Spinal cord (tissue), 10 donors: ENCODE measurements at places on chromosomes 3 and 15.

- DNase-seq = no peak
Observed at GRCh38 chr15:74025436-74025835, 30.9 kb downstream of the PML start.

DNA sequence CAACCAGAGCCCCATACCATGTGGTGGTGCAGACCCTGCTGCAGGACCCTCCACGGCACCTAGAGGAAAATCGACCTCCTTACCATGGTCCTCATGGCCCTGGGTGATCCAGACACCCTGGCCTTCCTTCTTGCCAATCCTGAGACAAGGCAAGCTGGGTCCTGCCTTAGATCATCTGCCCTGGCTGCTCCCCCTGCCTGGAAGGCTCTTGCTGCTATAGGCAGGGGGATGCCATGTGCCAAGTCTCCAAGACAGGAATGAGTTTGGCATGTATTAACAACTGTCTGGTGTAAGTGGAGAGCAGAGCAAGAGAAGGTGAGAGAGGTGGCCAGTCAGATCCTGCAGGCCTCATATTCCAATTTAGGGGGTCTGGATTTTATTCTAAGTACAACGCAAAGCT lies 7.5 kb downstream of the HEG1 start:
- DNase-seq = no peak

GRCh38 chr15:51888593-51889195 lies 59.2 kb downstream of the TMOD3 start:
- DNase-seq = no peak

DNA sequence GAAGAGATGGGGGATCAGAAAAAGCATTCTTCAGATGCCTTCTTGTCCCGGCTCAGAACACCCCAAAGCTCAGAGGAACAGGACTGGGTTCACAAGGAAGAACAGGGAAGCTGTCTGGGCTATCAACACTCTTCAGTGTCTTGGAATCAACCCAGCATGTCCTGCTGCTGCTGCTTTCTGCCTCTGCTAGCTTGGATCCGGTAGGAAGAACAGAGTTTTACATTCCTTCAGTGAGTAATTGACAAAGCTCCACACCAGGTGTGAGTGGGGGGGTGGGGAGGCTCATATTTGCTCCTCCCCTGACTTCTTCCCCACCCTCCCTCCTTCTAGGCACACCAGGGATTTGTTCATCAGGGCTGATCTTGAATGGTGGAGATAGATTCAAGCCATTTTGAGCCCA lies 13.1 kb upstream of the ETV5 start:
- DNase-seq = no peak

- DNase-seq = no peak
Observed at GRCh38 chr3:188904670-188905069, 267.1 kb upstream of the TPRG1 start.

GRCh38 chr3:149003653-149004305 lies 12.4 kb downstream of the GYG1 start:
- DNase-seq = no peak

DNA sequence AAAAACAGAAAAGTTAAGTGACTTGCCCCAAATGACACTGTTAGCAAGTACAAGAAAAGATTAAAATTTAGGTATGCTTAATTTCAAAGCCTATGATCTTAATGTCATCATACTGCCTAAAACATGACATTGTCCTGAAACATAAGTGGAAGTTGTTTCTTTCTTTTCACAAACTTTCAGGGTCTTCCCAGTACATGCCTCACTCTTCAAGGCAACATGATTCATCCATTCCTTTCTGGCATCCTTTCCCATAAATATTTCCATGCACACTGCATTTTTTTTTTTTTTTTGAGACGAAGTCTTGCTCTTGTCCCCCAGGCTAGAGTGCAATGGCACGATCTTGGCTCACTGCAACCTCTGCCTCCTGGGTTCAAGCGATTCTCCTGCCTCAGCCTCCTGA lies 42.5 kb upstream of the KPNA4 start:
- no peak for DNase-seq

- DNase-seq = no peak
Observed at GRCh38 chr3:195595785-195596531, 12.2 kb upstream of the APOD start.

DNA sequence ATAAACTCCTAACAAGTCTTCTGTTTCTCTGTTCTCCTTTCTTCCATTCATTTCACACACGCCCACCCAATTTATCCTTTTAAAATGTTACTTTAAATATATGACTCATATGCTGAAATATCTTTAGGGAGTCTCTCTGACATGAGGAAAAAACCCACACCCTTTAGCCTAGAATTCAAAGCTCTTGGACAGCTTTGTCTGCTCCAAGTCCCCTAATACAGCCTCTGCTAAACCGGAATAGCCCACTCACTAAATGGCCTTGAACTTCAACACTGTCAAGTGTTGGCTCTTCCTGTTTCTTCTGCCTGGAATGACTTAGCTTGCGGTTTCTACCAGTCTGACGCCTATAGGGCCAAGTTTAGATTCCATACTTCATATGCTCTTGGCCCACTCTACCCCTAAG lies 3.3 kb upstream of the CD96 start:
- DNase-seq = no peak

- no peak for DNase-seq
Observed at GRCh38 chr3:55858302-55858701, 371.2 kb upstream of the WNT5A start.

- DNase-seq = no peak
Observed at GRCh38 chr3:151015767-151016477, 43.4 kb upstream of the CLRN1 start.

- no peak for DNase-seq
Observed at GRCh38 chr3:126264381-126264780, 84.0 kb upstream of the ALDH1L1 start.

- no peak for DNase-seq
Observed at GRCh38 chr3:197151580-197151979, 122.0 kb upstream of the MELTF start.

- no peak for DNase-seq
Observed at GRCh38 chr15:35136321-35137189, 51.5 kb upstream of the NANOGP8 start.

GRCh38 chr3:45538641-45538986 lies 55.9 kb upstream of the LIMD1 start:
- DNase-seq = no peak

DNA sequence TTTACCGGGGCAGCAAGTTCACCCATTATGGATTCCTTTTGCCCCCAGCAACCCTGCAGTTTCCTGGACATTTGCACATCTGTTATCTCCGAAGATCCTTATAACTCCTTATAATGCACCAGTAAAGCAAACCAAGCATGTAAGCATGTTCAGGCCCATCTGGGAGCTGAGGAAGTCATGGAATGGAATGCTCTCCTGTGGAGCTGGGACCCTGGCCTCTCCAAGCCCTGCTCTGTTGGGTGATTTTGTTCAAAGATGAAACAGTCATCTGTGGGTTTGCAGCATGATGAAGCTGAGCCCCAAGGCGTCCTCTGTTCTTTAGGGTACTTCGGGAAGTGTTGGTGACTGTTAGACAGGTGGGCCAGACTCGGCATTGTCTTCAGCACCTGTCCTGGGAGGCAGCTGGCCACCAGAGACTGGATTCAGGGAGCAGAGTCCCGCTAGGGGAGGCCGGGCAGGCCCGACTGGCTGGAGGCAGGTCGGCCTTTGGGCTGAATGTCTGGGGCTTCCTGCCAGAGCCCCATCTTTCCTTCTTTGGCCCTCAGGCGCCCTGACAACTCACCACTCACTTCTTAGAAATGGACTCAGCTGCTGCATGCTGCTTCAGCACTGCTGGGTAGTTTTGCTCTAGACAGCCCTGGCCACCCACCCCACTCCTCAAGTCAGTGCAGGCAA lies 3.9 kb downstream of the DNAH1 start:
- DNase-seq = no peak

DNA sequence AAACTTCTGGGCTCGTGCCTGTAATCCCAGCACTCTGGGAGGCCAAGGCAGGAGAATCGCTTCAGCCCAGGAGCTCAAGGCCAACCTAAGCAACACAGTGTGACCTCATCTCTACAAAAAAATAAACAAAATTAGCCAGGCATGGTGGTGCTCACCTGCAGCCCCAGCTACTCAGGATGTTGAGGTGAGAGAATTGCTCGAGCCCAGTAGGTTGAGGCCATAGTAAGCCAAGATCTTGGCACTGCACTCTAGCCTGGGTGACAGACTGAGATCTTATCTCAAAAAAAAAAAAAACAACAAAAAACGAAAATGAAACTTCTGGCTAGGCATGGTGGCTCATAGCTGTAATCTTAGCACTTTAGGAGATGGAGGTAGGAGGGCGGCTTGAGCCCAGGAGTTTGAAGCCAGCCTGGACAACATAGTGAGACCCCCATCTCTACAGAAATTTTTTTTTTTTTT lies 53.7 kb downstream of the PIK3CB start:
- DNase-seq = no peak

DNA sequence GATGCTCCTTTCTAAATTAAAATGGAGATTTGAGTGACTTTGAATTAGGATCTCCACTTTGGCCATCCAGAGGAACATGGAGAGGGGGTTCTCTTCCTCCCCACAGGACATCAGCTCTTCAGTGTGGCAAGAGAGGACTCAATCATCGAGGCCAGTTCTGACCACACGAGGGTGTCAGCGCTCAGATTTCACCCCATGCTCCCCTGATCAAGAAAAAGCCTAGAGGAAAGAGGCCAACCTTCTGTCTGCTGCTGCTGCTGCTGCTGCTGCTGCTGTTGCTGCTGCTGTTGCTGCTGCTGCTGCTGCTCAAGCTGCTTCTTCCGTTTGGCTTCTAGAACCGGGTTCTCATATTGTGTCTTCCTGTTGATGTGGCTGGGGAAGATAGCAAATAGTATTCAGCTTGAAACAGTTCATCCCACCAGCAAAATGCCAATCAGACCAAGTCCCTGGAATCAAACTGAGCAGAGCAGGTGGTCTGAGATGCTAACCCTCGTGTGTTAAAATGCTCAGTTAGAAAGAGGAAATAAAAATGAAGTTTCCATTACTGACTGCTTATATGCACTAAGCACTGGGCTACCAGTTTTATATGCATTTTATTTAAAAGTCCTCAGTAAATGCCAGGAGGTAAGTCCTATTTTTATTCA lies 599.0 kb downstream of the MAGI1 start:
- DNase-seq = peak; percentile 63

- no peak for DNase-seq
Observed at GRCh38 chr3:114867835-114868503, 279.1 kb downstream of the ZBTB20 start.

DNA sequence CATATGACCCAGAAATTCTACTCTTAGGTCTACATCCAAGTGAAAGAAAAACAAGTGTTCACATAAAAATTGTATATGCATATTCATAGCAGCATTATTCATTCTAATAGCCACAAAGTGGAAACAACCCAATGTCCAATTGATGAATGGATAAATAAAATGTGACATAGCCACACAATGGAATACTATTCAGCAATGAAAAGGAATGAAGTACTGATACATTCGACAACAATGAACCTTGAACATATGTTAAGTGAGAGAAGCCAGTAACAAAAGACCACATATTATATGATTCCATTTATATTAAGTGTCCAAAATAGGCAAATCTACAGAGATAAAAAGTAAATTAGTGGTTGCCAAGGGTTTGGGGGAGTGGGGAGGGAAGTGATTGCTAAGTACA lies 70.2 kb upstream of the ACTC1 start:
- DNase-seq = no peak

- DNase-seq = peak; percentile 71
Observed at GRCh38 chr3:10164546-10165393, at the start of gene IRAK2. Gene IRAK2 (plus strand): TSS chr3:10164919. CDS start chr3:10164955, 36 bp downstream.
